Omental fat pad (tissue), 4 donors: ENCODE measurements at places on chromosomes 2 and 18.

- DNase-seq, result no peak
Measured at GRCh38 chr18:2924920-2925319, 78.1 kb downstream of the EMILIN2 start.

GRCh38 chr18:46360102-46360699 is 256.0 kb downstream of the HAUS1 start:
- DNase-seq, result no peak

- DNase-seq, result no peak
Measured at GRCh38 chr2:233813236-233814055, 35.3 kb downstream of the MROH2A start.

GRCh38 chr18:41618147-41618546 is 336.9 kb upstream of the PIK3C3 start:
- DNase-seq, result no peak

DNA sequence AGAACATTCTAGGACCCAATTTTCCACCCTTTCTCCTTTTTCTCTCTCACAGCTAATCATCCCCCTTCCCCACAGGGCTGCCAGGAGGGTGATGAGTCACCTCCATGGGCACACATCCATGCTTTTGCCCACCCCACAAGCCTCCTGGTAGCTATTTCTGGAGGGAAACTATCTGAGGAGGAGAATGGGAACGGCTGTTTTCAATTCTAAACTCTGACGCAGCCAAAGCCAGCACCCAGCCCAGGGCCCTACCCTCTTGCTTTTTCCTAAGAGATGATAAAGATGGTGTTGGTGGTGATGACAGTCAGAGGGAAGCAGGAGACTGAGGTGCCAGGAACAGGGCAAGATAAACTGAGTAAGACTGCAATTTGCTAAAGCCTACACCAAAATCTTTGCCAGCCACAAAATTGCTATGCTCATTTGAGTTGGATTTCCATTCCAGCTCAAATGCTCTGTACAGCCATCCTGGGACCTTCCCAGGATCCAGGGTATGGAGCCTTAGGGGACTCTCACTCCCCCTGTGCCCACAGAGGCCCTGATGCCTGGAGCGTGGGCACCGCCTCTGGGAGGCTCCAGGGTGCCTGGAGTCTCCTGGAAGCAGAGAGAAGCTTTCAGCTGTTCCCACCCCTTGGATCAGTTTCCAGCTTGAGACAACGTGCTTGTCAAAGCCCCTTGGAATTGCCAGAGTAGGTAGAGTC is 62.0 kb upstream of the FZD7 start:
- no peak for DNase-seq

DNA sequence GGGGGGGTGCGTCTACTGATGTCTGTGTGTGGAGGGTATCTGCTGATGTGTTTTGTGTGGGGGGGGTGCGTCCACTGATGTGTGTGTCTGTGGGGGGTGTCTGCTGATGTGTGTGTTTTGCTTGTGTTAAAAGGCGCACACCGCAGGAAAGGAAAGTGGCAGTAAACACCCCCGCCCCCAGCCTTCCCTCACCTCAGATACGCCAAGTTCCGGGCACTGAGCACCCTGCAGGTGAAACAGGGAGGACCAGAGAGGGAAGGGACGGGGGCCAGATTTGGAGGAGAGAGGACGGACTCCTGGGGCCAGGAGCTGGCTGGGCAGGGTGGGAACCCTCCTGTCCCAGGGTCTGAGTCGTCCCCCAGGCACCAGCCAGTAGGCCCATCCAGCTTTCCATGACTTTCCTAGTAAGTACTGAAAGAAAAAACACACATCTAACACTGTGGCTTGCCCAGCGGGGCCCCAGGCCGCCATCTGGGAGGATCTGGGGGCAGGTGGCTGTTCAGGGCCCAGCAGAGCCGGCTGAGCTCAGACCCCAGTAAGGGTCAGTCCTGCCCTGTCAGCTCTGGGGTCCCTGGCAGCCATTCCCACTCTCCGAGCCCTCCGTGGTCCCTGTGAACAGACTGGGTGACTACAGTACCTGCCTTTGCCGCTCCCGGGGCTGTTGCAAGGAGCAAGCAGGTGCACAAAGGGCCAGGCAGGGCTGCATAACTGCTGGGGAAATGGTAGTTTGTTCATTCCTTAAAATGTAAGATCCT is 126.9 kb downstream of the NFATC1 start:
- DNase-seq, result no peak

DNA sequence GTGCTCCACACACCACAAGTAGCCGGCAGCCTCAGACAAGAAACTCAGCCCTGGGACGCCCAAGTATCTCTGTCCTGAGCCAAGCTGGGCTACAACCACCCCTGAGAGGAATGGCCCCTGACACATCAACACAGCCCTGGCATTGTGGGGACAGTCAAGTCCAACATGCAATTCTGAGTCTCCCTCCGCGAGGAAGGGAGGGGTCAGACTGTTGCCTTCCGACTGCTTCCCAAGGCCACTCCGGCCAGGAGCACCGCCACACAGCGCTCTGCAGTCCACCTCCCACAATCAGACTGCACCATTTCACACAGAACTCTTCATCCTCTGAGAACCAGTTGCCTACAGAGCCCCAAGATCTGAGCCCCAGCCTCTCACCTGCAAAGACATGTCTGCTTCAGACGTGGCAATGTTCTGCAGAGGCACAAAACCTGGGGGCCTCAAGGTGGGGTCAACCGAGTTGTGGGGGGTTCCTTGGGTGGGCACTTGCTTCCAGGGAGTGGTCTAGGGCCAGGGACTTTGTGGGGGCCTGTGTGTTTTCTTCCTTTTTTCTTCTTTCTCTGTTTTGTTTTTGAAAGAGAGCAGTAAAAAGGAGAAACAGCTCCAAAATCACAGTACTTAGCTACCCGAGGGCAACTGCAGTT is 76.7 kb upstream of the SALL3 start:
- no peak for DNase-seq

GRCh38 chr18:11862468-11863137 is 11.4 kb downstream of the CHMP1B start:
- no peak for DNase-seq
